Activated naive CD4-positive, alpha-beta T cell treated with anti-CD3 and anti-CD28 coated beads, Interleukin-2, amount 50 U/mL, for 72 hours (primary cell): ENCODE measurements at places on chromosomes 1 and 21. TPM values are rescaled to one million over a fixed set of nuclear protein-coding genes. Genes with fewer than 3 reads are reported as not detected.

- DNase-seq, result no peak
Measured at GRCh38 chr1:164598719-164599118, 39.7 kb downstream of the PBX1 start.

GRCh38 chr1:66571789-66572188 lies 37.8 kb downstream of the SGIP1 start:
- no peak for DNase-seq

DNA sequence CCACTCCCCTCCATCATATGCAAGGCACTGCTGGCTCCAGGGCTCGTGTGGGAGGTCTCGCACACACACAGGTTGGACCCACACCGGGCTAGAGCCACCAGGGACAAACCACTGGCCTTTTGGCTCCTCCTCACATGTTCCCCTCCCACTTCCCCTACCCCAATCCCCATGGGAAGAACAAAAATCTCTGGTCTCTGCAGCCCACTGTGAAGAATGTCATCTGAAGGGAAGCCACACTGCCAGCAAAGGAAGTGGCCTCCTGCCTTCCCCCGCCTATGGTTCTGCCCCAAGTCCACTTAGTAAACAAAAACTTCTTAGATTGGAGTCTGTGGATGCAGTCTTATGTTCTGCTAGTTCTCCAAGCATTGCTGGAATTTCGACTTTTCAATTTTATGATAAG lies 24.2 kb downstream of the OLFML3 start:
- no peak for DNase-seq

DNA sequence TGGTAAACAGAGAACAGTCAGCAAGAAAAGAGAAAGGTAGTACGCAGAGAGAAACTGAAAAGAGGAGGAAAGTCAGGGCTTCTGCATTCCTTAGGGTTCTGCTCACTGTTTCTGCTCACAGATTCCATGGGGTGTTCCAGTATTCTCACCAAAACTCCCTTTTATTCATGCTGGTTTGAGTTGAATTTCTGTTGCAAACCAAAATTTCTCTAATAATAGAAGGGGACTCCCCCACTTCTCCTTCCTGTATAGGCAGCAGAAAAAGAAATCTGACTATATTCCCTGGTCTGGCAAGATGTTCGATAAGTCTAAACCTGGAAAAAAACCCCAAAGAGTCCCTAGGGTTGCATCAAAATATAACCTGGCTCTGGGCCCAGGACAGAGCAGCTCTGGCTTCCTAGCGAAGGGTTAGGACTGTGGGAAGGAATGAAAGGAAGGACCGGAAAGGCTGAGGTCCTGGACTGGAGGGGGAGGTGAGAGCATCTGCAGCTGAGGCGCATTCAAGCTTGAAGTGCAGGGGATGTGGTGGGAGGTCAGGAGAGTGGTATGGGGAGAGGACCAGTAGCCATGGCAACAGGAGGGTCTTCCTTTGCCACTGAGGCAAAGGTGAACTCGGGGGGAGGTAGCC lies 18.8 kb upstream of the RGS16 start:
- DNase-seq, result no peak

KIF14 gene
- 17.8 TPM for total RNA-seq

GRCh38 chr1:109931189-109931731 lies 20.6 kb downstream of the CSF1 start:
- no peak for DNase-seq

GRCh38 chr1:71080230-71080738 lies 551 bp downstream of the ZRANB2 start:
- no peak for DNase-seq

CSF3R gene
- total RNA-seq, result 0.61 TPM

MTARC1 gene
- total RNA-seq, result not detected

VSIG8 gene
- not detected for total RNA-seq

TNFRSF9 gene
- 10.8 TPM for total RNA-seq

PGLYRP3 gene
- not detected for total RNA-seq

GRCh38 chr21:40671716-40672115 lies 175.2 kb downstream of the DSCAM start:
- DNase-seq, result no peak

GRCh38 chr1:40399984-40400704 lies 26.6 kb downstream of the SMAP2 start:
- no peak for DNase-seq

PODN gene
- total RNA-seq, result not detected

- DNase-seq, result no peak
Measured at GRCh38 chr1:55474168-55474786, 259.1 kb upstream of the USP24 start.

DNA sequence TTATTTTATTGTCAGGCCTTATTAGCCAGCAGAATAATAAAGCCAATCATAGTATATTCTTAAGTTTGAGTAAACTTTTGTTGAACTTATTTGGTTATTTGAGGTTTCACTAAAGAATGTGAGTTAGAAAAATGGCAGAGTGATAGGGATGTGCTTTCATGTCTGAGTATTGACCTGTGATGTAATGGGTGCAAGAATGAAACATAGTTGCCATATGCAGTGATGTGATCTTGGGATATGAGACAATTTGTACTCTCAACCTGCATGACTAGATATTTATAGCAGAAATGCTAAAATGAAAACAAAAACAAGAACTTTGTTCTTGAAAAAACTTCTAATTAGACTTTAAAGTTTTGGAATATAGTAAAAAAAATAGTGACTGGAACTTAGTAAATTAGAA lies 97.9 kb downstream of the DISP1 start:
- DNase-seq, result no peak

- no peak for DNase-seq
Measured at GRCh38 chr1:29673228-29673500, 436.8 kb downstream of the PTPRU start.

SLC22A15 gene
- total RNA-seq, result 0.16 TPM

LRRC71 gene
- not detected for total RNA-seq

GRCh38 chr1:147509786-147510395 lies 31.4 kb upstream of the BCL9 start:
- no peak for DNase-seq

DNA sequence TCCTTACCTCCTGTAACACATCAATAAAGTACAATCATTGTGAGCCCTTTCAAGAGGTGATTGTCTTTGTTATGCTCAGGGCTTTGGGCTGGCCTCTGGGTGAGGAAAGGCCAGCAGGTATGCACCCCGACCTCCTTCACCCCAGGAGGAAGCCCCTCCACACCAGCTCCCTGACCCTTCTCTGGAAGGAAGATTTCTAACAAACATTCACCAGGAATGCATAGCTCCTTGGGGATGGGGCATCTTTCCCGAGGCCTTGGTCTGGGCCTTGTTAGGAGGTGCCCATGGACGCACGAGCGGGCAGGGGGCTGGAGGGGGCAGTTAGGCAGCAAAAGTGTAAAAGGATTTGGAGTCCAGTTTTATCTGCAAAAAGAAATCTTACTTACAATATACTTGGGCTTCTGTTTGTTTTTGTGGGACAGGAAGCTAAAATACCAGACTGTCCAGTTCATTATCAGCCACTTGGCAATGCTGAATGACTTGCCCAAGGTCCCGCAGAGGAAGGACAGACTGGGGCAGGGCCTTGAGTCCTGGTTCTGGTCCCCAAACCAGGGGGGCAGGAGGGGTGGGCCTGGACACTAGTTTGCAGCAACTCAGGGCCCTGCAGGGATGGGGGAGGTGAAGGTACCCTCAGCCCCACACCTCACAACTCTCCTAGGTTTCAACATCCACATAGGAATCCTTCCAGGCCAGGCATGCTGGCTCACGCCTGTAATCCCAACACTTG lies 10.1 kb downstream of the ZC3H12A start:
- DNase-seq, result no peak

MTX1 gene
- total RNA-seq, result 46.6 TPM

DNA sequence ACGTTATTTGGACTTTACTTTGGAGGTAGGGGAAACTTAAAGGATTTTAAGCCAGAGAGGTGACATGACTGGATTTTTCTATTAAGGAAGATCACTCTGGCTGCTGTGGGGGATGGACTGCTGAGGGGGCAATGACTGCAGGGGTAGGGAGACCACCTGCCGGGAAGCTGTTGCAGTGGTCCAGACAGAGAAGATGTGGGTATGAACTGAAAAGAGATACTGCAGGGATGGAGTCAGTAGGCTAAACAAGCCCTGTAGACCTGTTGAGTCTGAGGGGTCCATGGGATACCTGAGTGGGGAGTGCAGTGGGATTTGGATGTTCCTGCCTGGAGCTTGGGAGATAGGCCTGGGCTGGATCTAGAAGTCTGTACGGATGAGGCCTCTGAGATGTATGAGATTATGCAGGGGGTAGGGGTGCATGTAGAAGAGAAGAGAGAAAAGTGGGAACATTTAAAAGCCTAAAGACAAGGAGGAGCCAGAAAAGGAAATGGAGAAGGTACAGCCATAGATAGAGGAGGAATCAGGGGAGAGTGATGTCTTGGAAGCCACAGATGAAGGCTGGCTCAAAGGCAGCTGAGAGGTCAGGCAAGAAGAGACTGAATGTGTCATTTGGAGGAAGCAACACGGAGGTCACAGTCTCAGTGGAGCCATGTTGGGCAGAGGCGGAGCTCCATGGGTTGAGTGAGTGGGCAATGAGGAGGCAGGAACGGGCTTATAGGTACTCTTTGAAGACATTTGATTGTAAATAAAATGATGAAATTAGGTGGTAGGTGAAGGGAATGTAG lies 25.9 kb upstream of the KCNA2 start:
- DNase-seq, result no peak

- DNase-seq, result no peak
Measured at GRCh38 chr1:169514566-169515270, 29.0 kb upstream of the SLC19A2 start.

FCRL6 gene
- total RNA-seq, result not detected

CCDC181 gene
- 0.30 TPM for total RNA-seq

GRCh38 chr1:26110731-26111529 lies 694 bp upstream of the PDIK1L start:
- DNase-seq, result peak; percentile 72

CLDN17 gene
- not detected for total RNA-seq

DNA sequence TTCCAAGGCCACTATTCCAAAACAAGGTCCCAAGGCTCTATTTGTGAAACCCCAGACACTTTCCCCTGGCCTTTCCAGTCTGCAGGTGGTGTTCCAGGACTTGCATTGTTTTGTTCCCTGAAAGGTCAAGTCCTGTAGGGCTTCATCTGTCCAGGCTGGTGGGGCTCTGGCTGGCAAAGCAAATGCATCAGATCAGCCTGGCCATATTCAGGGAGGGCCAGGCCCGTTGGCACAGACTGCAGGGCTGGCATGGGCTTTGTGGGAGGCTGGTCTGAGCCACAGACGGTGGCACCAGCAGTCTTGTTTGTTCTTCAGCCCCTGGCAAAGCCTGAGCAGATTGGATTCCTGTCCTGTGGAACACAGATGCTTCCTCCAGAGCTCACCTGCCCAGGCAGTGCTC lies 93.0 kb downstream of the SPATA46 start:
- DNase-seq, result no peak

DDR2 gene
- 0.31 TPM for total RNA-seq

GRCh38 chr21:33121715-33122475 lies 52.0 kb downstream of the OLIG1 start:
- no peak for DNase-seq

- DNase-seq, result no peak
Measured at GRCh38 chr1:119116725-119117124, 23.7 kb downstream of the WARS2 start.

OR2AK2 gene
- not detected for total RNA-seq

OR10J1 gene
- total RNA-seq, result not detected

APOBEC4 gene
- not detected for total RNA-seq

DNA sequence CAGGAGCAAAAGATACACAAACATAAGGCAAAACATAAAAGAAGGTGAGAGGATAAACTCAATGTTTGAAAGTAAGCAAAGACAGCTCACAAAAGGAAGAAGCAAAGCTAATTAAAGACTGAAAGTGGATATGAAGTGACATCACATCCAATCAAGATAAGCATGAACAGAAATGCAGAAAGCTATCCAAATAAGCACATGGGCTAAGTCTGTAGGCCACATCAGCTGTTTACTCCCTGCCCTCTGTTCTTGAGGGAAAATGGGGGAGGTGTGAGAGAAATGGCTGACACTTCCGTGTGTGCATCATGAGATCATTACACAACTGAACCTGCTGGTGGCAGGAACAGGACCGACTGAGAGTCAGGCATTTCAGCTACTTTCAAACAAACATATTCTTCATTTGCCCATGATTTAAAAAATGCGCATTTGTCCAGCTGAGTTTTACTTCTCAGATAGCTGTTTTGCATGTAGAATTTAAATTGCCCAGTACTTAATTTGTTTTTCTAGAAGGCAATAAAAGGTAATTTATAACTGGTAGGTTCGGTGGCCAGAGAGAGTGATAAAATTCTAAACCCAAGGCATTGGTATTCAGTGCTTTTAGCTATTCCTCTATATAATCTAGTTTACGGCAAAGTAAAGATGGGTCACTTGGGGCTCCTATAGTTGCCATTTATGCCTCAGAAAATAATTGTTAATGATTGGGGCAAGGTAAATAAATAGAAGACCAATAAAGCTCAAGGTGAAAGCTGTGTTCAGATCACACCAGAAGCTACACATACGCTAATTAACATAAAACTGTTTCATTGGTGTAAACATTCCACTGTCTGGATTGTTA lies 27.2 kb upstream of the MAN1A2 start:
- DNase-seq, result no peak

MSH4 gene
- total RNA-seq, result 0.25 TPM

CD34 gene
- total RNA-seq, result 0.16 TPM

- DNase-seq, result no peak
Measured at GRCh38 chr1:224502459-224503160, 68.0 kb upstream of the WDR26 start.

GRCh38 chr1:170680428-170680827 lies 16.5 kb downstream of the PRRX1 start:
- no peak for DNase-seq

CLCN6 gene
- 16.6 TPM for total RNA-seq
